ENCODE measurements at places on chromosomes 4 and X.

DNA sequence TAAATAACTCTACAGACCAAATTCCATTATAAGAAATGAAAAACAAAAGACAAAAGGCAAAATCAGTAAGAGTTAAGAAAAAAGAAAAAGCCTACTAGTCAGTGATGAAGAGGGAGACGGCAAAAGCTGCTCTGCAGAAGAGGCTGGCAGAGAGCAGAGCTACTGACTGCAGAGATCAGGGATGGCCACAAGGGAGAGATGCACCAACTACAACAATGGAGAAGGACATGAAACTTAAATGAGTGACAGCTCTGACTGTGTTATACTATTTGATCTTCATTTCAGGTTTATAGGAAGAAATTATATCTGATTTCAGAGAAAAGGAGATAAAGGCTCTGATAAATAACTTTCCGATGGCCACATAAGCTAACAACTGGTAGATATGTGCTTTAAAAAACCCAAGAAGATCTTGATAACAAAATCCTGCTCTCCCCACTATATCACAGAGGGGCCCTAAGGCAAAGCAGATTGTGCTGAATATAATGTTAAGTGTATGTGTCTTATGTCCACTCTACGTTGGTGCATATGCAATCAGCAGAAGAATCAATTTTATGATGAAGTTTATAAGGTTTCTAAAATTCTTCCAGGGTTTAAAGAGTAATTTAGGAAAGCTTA, 58.4 kb upstream of the COX18 start:
- peak; percentile 22 for DNase-seq

DNA sequence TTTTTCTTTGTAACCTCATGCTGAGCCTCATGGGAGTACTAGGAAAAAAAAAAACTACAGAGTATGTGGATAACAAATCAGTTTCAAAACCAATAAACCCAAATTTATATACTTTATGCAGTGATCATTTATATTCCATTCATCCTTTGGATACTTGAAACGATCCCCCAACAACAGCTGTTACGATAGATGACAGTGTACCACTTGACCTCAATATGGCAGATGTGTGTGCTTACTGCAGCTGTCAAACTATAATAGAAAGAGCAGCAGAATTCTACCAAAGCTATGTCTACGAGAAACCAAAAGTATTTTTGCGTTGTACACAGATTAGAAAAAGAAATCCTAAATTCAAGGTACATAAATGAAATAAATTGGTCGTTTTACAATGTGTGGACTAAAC, 337.8 kb downstream of the PDGFC start:
- no peak for DNase-seq

DNA sequence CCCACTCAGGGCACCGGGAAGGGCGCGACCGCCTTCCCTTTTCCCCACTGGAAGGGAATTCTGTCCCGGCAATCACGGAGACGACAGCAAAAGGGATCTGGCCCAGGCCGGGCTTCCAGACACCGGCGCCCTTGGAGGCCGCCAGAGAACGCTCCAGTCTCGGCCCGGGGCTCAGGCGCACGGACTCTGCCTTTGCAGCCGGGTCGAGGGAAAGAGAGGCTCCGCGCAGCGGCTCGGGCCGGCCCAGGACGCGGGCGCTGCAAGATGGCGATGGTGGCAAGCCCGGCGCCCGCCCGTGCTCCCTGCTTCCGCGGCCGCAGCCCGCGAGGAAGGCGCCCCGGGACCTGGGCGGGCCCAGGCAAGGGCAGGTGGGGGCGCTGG, 1.1 kb downstream of the CTBP1 start:
- DNase-seq = no peak

DNA sequence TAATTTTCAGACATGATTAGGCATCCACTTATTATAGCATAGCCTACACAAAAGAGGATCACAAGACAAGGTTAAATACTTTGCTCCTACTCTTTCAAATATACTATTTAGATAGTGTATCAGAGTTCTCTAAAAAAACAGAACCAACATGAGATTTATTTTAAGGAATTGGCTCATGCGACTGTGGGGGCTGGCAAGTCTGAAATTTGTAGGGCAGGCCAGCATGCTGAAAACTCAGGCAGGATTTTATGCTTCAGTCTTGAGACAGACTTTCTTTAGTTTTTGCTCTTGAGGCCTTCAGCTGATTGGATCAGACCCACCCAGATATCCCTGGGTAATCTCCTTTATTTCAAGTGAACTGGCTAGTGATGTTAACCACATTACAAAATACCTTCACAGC, 169.5 kb downstream of the MAML3 start:
- DNase-seq = no peak

- no peak for DNase-seq
Measured at GRCh38 chr4:119040694-119041185, 94.9 kb upstream of the MYOZ2 start.

- DNase-seq = no peak
Measured at GRCh38 chr4:171891038-171891437, 77.8 kb downstream of the GALNTL6 start.

GRCh38 chrX:63471004-63471403, 119.9 kb upstream of the SPIN4 start:
- peak; percentile 22 for DNase-seq

- DNase-seq = no peak
Measured at GRCh38 chr4:172751550-172751949, 417.1 kb upstream of the GALNT7 start.

DNA sequence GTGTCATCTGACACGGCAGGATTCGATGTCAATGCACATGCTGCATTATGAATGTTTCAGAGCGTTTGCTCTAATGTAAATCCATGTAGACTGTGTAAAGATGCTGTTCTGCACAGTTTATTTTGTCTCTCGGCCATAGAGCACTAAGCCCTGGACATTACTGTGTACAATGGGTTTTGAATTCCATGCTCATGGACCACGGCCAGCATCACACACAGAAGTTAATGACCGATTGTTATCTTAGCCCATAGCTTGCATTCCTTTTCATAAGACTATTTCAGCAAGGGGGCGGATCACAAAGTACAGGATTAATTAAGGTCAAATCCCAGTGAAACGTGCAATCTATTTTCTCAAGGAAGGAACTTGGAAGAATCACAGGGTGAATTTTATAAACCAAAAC, 286.1 kb upstream of the TENM3 start:
- DNase-seq = no peak

- DNase-seq = peak; percentile 67
Measured at GRCh38 chrX:47030339-47030738, 47.9 kb upstream of the RGN start.

DNA sequence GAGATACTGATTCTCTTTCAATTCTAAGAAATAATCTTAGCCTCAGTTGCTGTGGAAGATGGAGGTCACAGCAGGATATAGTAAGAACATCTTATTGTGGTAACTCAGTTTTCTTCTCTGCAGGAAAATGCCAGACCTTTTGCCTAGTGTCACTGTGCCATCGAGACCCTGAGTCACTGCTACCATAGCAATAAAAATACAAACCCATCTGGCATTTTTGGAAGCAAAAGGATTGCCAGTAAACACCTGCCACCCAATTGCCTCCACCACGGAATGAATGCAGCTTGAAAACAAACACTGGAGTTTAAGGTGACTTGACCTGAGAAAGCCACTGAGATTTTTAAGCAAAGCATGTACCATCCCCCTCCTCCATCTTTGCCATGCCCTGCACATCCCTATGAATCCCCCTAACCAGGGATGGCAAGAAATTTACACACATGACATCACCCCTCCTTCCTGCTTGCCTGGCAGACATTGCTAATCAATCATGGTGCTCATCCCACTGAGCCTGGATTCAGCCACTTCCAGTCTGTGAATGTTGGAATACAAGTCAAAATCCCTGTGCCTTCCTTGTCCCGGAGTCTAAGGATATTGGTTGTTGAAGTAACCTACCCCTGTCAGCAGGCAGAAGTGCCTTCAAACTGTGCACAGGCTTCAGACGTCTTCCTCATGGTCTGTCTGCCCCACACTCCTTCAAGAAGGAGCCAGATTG, 59.6 kb upstream of the MAMLD1 start:
- no peak for DNase-seq

DNA sequence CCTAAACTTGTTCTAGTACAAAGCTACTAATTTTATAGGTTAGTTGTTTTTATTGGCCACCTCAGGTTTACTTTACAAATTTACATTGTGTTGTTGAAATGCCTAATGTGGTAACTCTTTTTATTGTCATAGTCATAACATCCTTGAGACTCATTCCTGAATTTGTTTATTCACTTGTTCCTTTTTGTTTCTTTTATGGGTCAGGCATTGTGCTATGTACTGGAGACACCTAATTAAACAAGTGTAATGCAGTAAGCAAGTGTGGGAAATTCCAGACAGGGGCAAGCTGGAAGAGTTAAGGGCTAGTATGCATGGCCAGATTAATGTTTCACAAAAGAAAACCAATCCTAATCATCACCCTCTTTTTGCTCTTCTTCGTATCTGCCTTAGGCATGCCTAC, 30.5 kb upstream of the TTC29 start:
- DNase-seq = no peak

DNA sequence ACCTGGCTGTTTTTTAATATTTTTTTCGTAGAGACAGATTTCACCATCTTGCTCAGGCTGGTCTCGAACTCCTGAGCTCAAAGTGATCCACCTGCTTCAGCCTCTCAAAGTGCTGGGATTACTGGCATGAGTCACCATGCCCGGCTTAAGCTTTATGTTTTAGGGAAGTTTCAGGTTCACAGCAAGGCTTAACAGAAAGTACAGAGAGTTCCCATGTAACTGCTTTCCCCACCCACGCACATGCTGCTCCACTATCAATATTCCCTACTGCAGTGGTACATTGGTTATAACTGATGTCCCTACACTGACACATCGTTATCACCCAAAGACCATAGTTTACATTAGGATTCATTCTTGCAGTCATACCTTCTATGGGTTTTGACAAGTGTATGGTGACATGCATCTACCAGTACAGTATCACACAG, 62.7 kb downstream of the PRPS1 start:
- DNase-seq = peak; percentile 46

DNA sequence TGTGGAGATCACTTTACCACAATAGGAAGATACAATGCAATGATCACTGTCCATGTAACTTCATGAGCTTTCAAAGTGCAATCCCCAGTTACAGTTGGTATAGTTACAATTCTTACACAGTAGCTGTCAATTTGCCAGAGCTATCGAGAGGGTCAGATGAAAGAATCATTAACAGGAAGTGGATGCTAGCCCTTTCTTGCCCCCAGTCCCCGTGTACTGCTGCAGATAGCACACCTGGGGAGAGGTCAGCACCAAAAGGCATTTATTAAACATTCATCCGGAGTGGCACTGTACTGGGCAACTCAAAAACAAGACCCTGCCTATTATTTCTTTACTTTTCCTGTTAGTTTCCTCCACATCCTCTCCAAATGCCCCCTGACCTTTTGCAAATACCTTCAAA, 47.7 kb downstream of the SOD3 start:
- DNase-seq = no peak

DNA sequence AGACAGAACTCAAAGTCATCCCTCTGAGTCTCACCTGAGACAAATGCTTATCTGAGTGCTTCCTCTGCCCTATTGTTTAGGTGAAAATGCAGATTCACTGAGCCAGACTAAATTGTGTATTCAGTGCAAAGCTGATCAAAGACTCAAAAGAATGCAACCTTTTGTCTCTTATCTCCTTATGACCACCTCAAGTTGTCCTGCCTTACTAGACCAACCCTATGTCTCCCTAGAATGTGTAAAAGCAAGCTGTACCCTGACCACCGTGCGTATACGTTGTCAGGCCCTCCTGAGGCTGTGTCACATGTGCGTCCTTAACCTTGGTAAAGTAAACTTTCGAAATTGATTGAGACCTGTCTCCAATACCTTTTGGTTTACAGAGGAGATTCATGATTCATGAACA, 63.6 kb upstream of the SH3RF1 start:
- DNase-seq = no peak

DNA sequence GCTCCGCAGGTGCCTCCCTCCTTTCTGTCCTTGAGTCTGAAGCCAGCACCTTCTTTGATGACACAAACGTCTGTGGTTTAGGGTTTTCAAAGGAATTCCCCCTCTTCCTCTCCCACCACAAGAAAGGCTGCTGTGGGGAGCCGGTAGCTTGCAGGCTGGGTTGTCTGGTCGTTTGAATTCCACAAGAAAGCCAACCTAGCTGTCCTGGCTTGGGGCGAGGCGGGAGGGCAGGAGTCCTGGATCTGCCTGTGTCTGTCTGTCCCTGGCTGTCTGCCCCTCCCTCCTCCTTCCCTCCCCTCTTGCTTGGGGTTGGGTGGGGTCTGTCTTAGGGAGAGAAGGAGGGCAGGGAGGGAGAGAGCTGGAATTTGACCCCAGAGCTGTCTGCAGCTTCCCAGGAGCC, 56.3 kb downstream of the SHROOM2 start:
- DNase-seq = no peak

DNA sequence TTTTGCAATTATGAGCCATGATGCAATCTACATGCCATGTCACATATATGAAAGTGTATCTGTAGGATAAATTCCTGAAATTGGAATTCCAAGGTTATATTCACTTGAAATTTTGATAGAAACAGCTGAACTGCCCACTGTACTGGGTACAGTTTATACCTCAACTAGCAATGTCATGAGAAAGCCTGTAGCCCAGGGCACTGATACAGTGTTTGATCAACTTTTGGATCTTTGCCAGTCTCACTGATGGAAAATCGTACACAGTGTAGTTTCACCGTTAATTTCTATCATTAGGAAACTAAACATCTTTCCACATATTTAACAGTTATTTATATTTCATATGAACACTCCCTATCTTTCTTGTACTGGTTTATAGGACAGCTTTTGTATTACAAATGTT, 34.2 kb downstream of the TAPT1 start:
- no peak for DNase-seq

- DNase-seq = peak; percentile 45
Measured at GRCh38 chrX:154457491-154458115, 478 bp upstream of the PLXNA3 start.

DNA sequence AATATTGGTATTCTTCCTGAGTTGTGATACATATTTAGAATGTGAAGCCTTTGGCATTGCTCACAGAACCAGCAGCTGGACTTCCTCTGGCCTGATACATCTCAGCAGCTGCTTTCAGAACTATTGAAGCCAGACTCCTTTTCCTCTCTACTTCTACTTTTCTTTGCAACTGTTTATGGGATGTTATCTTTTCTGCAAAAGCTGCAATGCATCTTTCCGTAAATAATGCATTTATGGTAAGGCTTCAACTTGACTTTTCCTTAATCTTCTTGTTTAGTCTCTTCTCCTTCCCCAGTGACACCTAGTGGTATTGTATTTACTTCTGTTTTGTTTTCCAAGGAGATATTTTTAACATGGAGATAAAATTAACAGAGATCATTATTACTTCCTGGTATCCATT, 1548.7 kb downstream of the PCDH7 start:
- no peak for DNase-seq

DNA sequence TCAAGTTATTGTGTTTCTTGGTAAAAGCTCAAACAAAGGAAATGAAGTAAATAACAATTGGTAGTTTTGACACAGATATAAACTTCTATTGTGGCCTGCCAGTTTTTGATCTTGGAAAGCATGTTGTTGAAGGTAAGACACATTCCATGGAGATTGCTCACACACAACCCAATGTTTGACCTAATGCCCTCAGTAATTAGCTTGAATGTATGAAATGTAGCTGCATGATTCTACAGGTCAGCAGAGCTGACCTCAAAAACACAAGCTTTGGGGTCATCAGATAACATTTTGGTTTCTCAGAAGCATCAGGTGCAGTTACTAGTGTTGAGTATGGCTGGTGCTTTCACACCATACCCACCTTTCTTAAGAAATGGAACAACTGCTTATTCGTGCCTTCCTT, 16.5 kb downstream of the GPR173 start:
- DNase-seq = no peak

GRCh38 chr4:88451205-88451604, 5.7 kb upstream of the HERC5 start:
- no peak for DNase-seq
